ENCODE measurements at places on chromosomes 3 and 15.

GRCh38 chr3:61876797-61877196 is 315.4 kb downstream of the PTPRG start:
- DNase-seq, result no peak

DNA sequence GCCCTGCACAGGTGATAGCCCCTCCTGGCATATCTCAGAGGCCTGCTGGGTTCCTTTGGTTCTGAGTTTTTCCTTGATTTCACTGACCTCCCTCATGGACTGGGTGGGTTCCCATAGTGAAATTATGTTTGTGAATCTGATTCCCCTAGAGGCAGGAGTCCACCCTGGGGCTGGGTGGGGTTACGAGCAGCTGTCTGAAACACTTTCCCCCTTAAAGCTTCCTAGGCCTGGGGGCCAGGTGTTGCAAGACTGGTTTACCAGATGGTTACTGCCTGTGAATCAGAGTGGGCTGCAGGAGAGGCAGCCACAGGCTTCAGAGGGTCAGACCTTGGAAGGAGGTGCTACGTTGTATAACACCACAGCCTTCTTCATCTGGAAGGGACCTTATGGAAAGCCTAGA is 34.3 kb downstream of the IL20RB start:
- DNase-seq, result peak; percentile 80

DNA sequence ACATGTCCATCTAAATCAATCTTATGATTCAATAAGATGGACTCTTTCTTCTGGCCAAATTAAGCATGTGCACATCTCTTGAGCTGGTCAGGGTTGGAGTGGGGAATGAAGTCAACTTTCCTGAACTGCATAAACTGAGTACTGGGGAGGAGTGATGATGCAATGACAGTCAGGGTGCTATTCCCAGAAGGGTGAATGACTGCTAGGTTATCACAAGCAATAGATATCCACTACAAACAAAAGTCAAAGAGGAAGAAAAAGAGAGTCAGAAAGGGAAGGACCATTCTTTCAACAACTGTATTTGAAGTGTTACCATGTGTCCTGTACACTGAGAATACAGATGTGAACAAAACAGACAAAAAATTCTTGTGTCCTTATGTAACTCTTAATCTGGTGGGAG is 70.0 kb downstream of the ALCAM start:
- no peak for DNase-seq

DNA sequence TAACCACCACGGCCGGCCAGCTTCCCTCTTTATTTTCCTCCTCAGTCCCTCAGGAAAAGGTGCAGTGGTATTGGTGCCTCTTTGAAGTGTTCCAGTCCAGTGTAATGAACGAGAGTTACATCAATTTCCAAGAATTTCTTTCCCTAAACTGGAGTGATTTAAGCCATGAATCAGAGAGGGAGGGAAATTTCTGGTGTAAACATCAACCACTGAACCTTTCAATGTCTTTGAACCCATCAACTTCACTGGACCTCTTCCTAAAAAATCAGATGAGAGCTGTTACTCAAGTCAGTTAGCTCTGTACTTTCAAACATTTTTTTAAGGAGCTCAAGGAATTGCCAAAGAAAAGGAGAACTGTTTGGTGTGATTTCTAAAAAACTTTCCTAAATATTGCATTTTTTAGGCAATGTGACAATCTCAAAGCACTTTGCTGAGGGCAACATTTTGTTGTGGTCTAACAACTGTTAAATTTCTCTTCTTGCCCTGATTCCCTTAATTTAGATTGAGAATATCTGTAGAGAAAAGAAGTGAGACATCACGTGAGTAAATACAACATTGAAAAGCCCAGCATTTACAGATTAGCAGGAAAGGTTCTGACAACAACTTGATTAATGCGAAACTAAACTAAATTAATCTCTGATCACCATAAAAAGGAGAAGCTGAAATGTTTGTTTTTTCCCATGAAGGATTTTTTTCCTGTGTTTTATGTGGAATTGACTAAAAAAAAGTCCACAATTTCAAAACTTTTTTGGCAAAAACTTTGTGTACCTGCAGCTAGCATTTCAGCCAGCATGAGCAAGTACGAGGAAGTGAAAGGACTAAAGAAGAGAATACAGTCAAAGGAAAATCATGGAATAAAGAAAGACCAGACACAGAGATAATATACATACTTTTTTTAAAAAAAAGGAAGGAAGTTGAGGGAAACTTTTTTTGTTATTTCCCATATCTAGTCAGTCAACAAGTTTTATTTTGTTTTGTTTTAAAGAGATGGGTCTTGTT is 9.1 kb upstream of the DAZL start:
- no peak for DNase-seq

GRCh38 chr3:108479224-108479623 is 31.2 kb downstream of the MYH15 start:
- DNase-seq, result no peak
